ENCODE measurements at places on chromosomes 1 and 21. TPM values are rescaled to one million over a fixed set of nuclear protein-coding genes. Genes with fewer than 3 reads are reported as not detected.
A peak's percentile ranks its signal among the peaks of the same experiment; 100 is the strongest.

DNA sequence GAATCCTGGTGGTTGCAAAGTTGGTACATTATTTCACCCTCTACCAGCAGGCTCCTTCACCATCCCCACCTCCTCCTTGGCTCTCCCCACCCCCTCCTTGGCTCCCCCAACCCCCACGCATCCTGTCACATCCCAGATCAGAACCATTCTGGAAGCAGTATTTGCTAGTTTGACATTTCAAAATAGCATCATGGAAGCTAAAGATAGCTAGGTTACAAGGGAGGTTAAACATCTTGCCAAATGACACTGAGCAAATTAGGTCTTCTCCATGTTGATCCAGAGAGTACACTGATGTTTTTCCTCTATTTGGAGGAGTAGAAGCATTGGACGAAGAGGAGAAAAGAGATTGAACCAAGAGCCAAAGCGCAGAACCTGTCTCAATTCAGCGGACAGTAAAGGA, 158.9 kb upstream of the FGGY start:
- no peak overlapping the region for H3K27ac ChIP-seq
- H3K36me3 ChIP-seq, result no peaks in the 10 kb centered on the region
- no peaks in the 10 kb centered on the region for H3K27me3 ChIP-seq
- DNase-seq, result no peak
- H3K4me3 ChIP-seq, result no peak overlapping the region

- no peaks in the 10 kb centered on the region for H3K27me3 ChIP-seq
- no peak for DNase-seq
- H3K4me3 ChIP-seq, result no peak overlapping the region
- H3K4me1 ChIP-seq, result no peaks in the 10 kb centered on the region
- no peaks in the 10 kb centered on the region for H3K36me3 ChIP-seq
Observed at GRCh38 chr1:216064643-216065042, 358.6 kb downstream of the USH2A start.

- H3K4me3 ChIP-seq, result no peak overlapping the region
- H3K27ac ChIP-seq, result no peak overlapping the region
- H3K36me3 ChIP-seq, result no peaks in the 10 kb centered on the region
- no peaks in the 10 kb centered on the region for H3K27me3 ChIP-seq
- DNase-seq, result no peak
- no peaks in the 10 kb centered on the region for H3K4me1 ChIP-seq
Observed at GRCh38 chr1:167197692-167198091, 23.0 kb upstream of the POU2F1 start.

Gene ILDR2
- 7.4 TPM for total RNA-seq

Gene BARHL2
- total RNA-seq, result not detected

GRCh38 chr1:34199927-34200326, 23.2 kb downstream of the C1orf94 start:
- no peaks in the 10 kb centered on the region for H3K4me1 ChIP-seq
- no peak overlapping the region for H3K4me3 ChIP-seq
- H3K27me3 ChIP-seq, result no peaks in the 10 kb centered on the region
- DNase-seq, result no peak

Gene WASF2
- total RNA-seq, result 15.1 TPM

Gene CD5L
- total RNA-seq, result 124 TPM

Gene ZFYVE9
- total RNA-seq, result 20.9 TPM

DNA sequence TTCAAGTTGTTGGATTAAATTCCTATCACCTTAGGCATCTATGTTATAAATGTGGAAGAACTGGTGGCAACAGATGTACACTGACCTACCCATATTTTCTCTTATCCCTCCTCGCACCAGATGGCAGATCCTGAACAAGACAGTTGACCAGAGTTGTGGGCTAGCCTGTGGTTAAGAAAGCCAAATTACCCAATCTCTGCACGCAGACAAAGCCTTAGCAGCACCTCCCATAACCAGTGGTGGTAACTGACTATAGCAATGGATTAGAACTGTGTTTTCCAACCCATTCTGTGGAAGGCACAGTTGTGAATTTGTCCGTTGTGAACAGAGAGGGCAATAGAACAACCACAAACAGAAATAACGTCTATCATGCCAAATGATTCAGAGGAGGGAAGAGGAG, 20.6 kb downstream of the ABCB10 start:
- no peak overlapping the region for H3K27ac ChIP-seq
- no peaks in the 10 kb centered on the region for H3K27me3 ChIP-seq
- H3K4me3 ChIP-seq, result no peak overlapping the region

Gene CRYBG2
- total RNA-seq, result under 0.01 TPM

Gene ENSA
- 57.3 TPM for total RNA-seq

Gene ARMH1
- 20.3 TPM for total RNA-seq

DNA sequence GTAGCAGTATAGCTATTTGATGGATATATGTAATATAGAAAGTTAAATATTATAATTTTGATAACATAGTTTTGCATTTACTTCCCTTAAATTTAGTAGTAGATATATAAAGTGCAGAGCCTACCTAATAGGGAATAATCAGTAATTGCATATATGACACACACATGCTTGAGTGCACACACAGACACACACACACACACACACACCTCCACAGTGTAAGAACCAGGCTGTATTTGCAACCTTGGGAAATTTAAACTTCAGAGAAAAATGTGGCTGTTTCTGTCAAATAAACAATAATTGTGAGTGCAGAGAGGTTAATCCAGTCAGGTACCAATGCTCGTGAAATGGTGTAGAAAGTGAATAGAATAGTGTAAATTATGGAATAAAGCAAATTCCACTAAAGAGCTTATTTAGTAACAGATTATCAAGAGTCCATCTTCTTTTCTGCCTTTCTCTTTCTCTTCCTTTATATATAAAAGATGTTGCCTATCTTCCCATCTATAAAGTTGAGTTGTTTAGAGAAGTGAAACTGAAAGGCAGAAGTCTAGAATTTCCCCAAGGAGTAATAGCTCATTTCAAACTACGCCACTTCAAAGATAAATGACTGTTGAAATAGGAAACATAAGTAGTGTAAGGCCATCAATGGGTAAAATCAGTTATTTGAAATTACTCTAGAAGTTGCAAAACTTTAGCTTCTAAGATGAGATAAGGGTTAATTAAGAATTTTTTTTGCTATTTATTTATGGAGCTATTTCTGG, 273.7 kb downstream of the SRGAP2C start:
- no peaks in the 10 kb centered on the region for H3K36me3 ChIP-seq
- H3K4me3 ChIP-seq, result no peak overlapping the region
- H3K27me3 ChIP-seq, result no peaks in the 10 kb centered on the region
- no peak for DNase-seq
- no peak overlapping the region for H3K27ac ChIP-seq

Gene LAMC2
- total RNA-seq, result 0.42 TPM

Gene YBX1
- total RNA-seq, result 530 TPM

Gene CTTNBP2NL
- total RNA-seq, result 4.4 TPM

- no peak overlapping the region for H3K27ac ChIP-seq
- H3K4me3 ChIP-seq, result no peak overlapping the region
Observed at GRCh38 chr1:79376106-79376505, 369.6 kb upstream of the ADGRL4 start.

Gene NRAS
- total RNA-seq, result 17.7 TPM

DNA sequence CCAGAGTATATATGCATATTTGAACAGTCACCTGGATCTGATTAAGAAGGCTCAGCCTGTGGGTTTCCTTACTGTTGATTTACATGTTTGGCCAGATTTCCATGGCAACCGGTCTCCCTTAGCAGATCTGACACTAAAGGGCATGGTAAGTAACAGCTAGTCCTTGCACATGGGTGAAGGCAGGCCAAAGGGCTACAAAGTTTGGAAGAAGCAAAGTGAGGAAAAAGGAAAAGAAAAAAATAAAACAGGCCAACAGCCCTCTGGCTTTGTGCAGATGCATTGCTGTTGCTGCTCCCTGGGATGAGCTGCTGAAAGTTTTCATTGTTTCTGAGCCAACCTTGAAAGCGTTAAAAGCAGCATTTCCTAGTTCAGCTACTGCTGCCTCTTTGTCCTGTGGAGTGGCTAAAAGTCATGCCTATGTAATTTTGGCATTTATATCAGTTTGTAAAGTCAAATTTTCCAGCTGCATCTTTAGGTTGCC, 176.5 kb upstream of the HOOK1 start:
- H3K27me3 ChIP-seq, result no peaks in the 10 kb centered on the region
- H3K4me3 ChIP-seq, result no peak overlapping the region
- DNase-seq, result no peak
- H3K4me1 ChIP-seq, result no peaks in the 10 kb centered on the region
- no peaks in the 10 kb centered on the region for H3K36me3 ChIP-seq

DNA sequence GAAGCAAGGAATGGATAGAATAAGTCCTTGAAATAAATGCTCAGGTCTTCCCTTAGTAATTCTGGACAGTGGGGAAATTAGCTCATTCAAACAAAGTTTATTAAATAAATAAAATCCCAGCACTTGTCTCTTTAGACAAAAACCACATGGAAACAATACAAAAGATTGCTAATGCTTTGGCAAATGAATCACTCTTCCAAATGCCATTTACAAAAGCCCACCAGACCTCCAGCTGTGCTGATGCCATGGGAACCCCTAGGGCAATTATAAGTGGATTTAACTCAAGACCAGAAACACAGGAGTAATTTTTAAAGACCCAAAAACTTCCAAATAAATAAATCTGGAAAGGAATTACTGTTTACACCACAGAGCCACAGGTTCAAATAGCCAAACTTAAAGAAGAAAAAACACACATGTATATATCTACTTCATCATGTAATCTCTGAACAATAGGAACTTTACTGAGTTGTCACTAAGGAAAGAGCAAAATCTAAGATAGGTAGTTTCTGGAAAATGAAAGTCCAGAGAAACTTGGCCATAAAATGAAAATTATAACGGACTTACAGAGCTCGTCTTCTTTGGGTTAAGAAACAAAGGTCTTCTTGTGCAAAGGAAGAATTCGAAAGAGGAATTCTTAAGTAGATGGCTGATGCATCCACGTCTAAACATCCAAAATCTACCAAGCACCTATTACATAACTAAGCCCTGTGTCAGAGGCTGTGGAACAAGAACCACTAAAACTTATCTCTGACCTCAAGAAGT, 399.4 kb downstream of the SMYD3 start:
- H3K4me1 ChIP-seq, result no peaks in the 10 kb centered on the region
- H3K27me3 ChIP-seq, result no peaks in the 10 kb centered on the region
- H3K36me3 ChIP-seq, result no peaks in the 10 kb centered on the region
- H3K27ac ChIP-seq, result no peak overlapping the region
- no peak for DNase-seq

DNA sequence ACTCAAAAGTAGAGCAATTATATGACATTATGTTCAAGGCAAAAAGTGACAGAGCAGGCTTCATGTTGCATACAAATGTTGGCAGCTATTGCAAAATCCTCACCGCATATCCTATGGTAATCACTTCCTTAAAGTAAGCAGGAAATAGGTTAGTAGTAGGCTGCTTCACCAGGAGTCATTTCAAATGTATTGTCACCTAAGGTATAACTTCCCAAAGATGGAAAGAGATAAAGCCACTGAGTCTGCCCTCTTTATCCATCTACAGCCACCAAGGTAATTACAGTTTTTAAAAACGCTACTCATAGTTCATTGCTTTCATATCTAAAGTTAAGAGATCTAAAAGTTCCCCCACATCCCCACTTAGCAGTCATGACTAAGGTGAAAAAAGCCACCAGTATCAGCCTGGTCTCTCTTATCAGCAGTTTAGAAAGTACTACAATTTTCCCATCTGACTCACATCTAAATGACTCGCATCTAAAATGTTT, 31.6 kb upstream of the UBE2U start:
- H3K4me1 ChIP-seq, result no peaks in the 10 kb centered on the region
- no peak for DNase-seq
- H3K27me3 ChIP-seq, result no peaks in the 10 kb centered on the region
- no peak overlapping the region for H3K27ac ChIP-seq
- H3K4me3 ChIP-seq, result no peak overlapping the region

GRCh38 chr1:210332233-210332632, 3.5 kb downstream of the HHAT start:
- H3K36me3 ChIP-seq, result no peaks in the 10 kb centered on the region
- no peak for DNase-seq
- H3K4me3 ChIP-seq, result no peak overlapping the region
- no peaks in the 10 kb centered on the region for H3K4me1 ChIP-seq
- no peaks in the 10 kb centered on the region for H3K27me3 ChIP-seq

Gene GBP1
- total RNA-seq, result 9.1 TPM

Gene TMIGD3
- 5.7 TPM for total RNA-seq

- H3K27ac ChIP-seq, result no peak overlapping the region
- no peak overlapping the region for H3K4me3 ChIP-seq
- H3K4me1 ChIP-seq, result peaks cover 4% of the 10 kb centered on the region
- DNase-seq, result no peak
Observed at GRCh38 chr1:161864577-161864976, 98.5 kb downstream of the ATF6 start.

GRCh38 chr1:172746091-172746949, 87.4 kb downstream of the FASLG start:
- H3K27ac ChIP-seq, result peak overlapping the region; percentile 6
- DNase-seq, result no peak
- H3K36me3 ChIP-seq, result no peaks in the 10 kb centered on the region
- no peaks in the 10 kb centered on the region for H3K4me1 ChIP-seq
- H3K27me3 ChIP-seq, result no peaks in the 10 kb centered on the region

DNA sequence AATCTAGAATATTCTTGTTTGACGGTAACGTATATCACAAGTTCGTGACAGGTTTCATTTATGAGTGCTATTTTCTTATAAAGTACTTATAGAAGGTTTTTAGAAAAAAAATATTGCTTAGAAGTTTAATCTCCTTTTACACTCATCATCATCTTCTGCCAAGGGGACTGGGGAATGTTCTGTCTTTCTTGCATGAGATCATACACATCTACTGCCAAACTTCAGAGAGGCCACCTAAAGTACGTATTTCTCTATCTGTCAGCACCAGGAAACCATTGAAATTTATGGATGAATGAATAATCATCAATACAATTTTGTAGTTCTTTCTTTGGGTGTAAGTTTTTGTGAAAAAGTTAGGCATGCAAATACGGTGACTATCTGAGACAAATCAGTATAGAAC, 245.8 kb downstream of the SPATA17 start:
- H3K4me1 ChIP-seq, result no peaks in the 10 kb centered on the region
- no peaks in the 10 kb centered on the region for H3K27me3 ChIP-seq
- H3K36me3 ChIP-seq, result no peaks in the 10 kb centered on the region
- H3K27ac ChIP-seq, result no peak overlapping the region
- DNase-seq, result no peak

DNA sequence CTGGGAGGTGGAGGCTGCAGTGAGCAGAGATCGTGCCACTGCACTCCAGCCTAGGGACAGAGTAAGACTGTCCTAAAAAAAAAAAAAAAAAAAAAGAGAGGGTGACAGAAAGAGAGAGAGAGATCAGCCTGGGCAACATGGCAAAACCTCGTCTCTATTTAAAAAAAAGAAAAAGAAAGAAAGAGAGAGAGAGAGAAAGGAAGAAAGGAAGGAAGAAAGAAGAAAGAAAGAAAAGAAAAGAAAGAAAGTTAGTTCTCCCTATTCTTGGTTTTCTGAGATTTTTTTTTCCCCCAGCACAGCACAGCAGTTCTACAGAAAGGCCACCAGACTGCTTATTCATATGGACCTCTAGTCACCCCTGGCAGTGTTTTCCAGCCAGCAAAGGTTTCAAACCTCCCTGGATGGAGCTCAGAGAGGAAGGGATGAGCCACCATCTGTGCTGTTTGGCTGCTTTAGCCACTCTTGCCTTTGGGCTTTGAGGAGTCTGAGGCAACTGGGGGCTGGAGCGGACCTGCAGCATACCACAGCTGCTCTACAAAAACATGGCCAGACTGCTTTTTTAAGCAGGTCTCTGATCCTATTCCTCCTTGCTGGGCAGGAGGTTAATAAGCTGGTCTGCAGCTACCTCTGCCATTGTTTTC, 10.6 kb downstream of the S100A6 start:
- no peak overlapping the region for H3K4me3 ChIP-seq
- H3K4me1 ChIP-seq, result peaks cover 2% of the 10 kb centered on the region
- H3K36me3 ChIP-seq, result no peaks in the 10 kb centered on the region
- DNase-seq, result no peak
- no peak overlapping the region for H3K27ac ChIP-seq
- no peaks in the 10 kb centered on the region for H3K27me3 ChIP-seq

Gene FASLG
- total RNA-seq, result 0.61 TPM

Data from liver (tissue), 10 donors.